Trophoblast cell (in vitro differentiated cells and primary cell): ENCODE measurements at places on chromosomes 12 and 14.

DNA sequence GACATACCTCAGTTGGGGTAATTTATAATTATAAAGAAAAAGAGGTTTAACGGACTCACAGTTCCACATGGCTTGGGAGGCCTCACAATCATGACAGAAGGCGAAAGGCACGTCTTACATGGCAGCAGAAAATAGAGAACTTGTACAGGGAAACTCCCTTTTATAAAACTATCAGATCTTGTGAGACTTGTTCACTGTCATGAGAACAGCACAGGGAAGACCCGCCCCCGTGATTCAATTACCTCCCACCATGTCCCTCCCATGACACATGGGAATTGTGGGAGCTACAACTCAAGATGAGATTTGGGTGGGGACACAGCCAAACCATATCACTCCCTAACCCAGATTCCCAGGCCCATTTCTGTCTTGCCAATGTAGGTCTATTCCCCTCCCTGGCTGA is 22.1 kb downstream of the MYO1H start:
- DNase-seq = no peak
- H3K36me3 ChIP-seq = no peaks in the 10 kb centered on the region
- no peak overlapping the region for H3K4me3 ChIP-seq
- no peaks in the 10 kb centered on the region for H3K27me3 ChIP-seq
- no peaks in the 10 kb centered on the region for H3K4me1 ChIP-seq

DNA sequence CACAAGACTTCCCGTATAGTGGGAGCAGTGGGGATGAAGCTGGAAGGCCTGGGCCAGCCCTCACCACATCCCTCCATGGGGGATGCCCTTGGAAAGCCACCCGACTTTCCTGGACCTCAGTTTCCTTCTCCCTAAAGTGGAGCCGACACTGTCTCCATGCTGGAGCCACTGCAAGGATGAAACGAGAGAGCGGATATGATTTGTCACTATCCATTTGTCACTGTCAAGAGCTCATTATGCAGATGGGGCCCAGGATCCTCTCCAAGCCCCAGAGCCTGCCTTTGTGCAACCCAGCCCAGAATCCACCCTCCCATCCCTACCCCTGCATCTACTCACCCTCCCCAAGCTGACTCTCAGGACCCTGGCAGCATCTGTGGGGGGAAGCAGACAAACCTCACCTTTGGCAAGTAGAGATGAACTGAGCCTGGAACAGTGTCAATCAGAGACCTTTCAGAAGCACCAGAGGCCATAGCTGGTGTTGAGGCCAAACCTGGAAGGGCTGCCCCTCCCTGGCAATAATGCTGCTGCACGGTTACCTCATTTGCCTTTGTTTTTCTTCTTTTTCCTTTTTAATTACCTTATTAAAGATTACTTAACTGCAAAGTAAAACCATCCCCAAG is 287.7 kb upstream of the RTL1 start:
- no peaks in the 10 kb centered on the region for H3K27me3 ChIP-seq
- no peak overlapping the region for H3K4me3 ChIP-seq
- H3K27ac ChIP-seq = no peak overlapping the region
- no peaks in the 10 kb centered on the region for H3K36me3 ChIP-seq
- no peaks in the 10 kb centered on the region for H3K4me1 ChIP-seq
- no peak for DNase-seq

DNA sequence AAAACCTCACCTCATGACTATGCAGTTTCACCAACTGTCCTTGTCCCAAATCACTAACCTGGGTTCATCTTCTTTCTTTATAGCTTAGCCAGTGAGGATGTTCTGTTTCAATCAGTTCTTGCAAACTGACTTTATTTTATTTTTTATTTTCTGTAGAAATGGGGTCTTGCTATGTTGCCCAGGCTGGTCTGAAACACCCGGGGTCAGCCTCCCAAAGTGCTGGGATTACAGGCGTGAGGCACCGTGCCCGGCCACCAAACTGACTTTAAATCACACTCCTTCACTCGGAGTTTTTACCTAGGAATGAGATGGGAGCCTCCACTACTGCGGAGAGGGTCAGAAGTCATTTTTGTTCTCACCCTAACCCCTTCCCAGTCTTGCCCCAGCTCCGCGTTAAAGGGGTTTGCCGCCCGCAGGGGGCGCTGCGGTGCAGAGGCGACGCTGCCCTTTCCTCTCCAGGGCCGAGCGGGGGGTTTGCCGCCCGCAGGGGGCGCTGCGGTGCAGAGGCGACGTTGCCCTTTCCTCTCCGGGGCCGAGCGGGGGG is 7.0 kb upstream of the B4GALNT3 start:
- H3K27me3 ChIP-seq = no peaks in the 10 kb centered on the region
- no peaks in the 10 kb centered on the region for H3K36me3 ChIP-seq
- no peak overlapping the region for H3K27ac ChIP-seq

DNA sequence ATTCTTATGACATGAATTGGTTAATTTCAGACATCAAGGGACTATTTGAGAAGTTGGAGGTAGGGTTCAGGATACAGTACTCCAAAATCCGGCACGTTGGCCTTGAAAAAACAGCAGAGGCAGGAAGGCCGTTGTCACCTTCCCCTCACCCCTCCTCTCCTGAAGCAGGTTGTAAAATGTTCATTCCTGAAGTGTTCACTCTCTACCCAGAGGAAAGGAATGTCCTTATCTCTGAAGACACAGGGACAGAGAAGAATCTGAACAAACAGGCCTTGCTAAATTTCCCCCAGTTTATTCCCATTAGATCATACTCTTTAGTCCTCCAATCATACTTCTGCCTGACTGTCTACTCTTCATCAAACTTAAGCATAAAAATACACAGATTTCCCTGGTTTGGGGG is 313.6 kb downstream of the ZFP36L1 start:
- H3K36me3 ChIP-seq = no peaks in the 10 kb centered on the region
- peaks cover 57% of the 10 kb centered on the region for H3K4me1 ChIP-seq
- H3K27me3 ChIP-seq = no peaks in the 10 kb centered on the region
- peak overlapping the region; percentile 86 for H3K27ac ChIP-seq
- no peak overlapping the region for H3K4me3 ChIP-seq

- H3K36me3 ChIP-seq = no peaks in the 10 kb centered on the region
- no peaks in the 10 kb centered on the region for H3K4me1 ChIP-seq
- H3K27me3 ChIP-seq = no peaks in the 10 kb centered on the region
- no peak overlapping the region for H3K4me3 ChIP-seq
- DNase-seq = no peak
- no peak overlapping the region for H3K27ac ChIP-seq
Observed at GRCh38 chr12:88468581-88468980, 111.7 kb downstream of the KITLG start.

DNA sequence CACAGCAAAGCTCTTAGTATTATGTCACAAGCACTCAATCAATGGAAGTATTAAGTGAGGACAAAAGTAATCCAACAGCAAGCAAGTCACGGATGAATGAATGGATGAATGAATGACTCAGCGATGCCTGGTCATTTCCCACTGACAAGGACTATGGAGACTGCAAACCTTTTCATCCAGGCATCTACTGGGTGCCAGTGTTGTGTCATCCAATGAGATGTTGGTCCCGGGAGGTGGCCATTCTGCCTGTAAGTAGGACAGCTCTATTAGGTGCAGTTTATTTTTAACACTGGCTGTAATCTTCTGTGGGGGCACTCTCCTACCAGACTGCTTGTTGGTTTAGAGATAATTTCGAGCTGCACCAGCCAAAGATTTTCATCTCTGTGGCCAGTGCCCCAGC is 39.4 kb downstream of the STAB2 start:
- H3K27me3 ChIP-seq = no peaks in the 10 kb centered on the region
- no peak overlapping the region for H3K4me3 ChIP-seq
- peaks cover 5% of the 10 kb centered on the region for H3K4me1 ChIP-seq
- H3K27ac ChIP-seq = no peak overlapping the region
- no peak for DNase-seq

- H3K4me3 ChIP-seq = no peak overlapping the region
- no peaks in the 10 kb centered on the region for H3K4me1 ChIP-seq
- DNase-seq = peak; percentile 28
- H3K27me3 ChIP-seq = no peaks in the 10 kb centered on the region
- no peak overlapping the region for H3K27ac ChIP-seq
- H3K36me3 ChIP-seq = no peaks in the 10 kb centered on the region
Observed at GRCh38 chr14:96783043-96783914, 13.9 kb upstream of the VRK1 start.

GRCh38 chr14:33948145-33948868 is 2.6 kb downstream of the EGLN3 start:
- no peak overlapping the region for H3K4me3 ChIP-seq
- H3K27me3 ChIP-seq = peaks cover 8% of the 10 kb centered on the region
- no peaks in the 10 kb centered on the region for H3K36me3 ChIP-seq

DNA sequence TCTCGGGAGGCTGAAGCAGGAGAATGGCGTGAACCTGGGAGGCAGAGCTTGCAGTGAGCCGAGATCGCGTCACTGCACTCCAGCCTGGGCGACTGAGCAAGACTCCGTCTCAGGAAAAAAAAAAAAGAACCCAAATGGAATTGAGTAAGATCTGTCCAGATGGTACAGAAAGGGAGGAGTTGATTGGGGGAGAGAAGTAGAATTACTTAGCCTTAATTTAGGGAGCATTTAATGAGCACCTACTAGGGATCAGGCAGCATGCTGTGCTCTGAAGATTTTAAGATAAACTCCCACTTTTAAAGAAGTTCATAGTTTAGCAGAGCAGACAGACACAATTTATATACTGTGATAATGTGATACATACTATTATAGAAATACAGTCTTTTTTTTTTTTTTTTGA is 4.5 kb downstream of the RAB5B start:
- H3K27me3 ChIP-seq = no peaks in the 10 kb centered on the region
- peaks cover 11% of the 10 kb centered on the region for H3K36me3 ChIP-seq
- H3K4me3 ChIP-seq = no peak overlapping the region
- H3K27ac ChIP-seq = no peak overlapping the region

- no peak overlapping the region for H3K27ac ChIP-seq
- H3K27me3 ChIP-seq = no peaks in the 10 kb centered on the region
- peak; percentile 40 for DNase-seq
- H3K36me3 ChIP-seq = no peaks in the 10 kb centered on the region
- H3K4me1 ChIP-seq = no peaks in the 10 kb centered on the region
Observed at GRCh38 chr12:113048716-113049127, 7.8 kb upstream of the DTX1 start.

- peak; percentile 73 for DNase-seq
- H3K4me3 ChIP-seq = no peak overlapping the region
- H3K36me3 ChIP-seq = no peaks in the 10 kb centered on the region
- H3K27ac ChIP-seq = no peak overlapping the region
- peaks cover 4% of the 10 kb centered on the region for H3K4me1 ChIP-seq
- no peaks in the 10 kb centered on the region for H3K27me3 ChIP-seq
Observed at GRCh38 chr12:49832836-49833421, 4.7 kb upstream of the NCKAP5L start.

DNA sequence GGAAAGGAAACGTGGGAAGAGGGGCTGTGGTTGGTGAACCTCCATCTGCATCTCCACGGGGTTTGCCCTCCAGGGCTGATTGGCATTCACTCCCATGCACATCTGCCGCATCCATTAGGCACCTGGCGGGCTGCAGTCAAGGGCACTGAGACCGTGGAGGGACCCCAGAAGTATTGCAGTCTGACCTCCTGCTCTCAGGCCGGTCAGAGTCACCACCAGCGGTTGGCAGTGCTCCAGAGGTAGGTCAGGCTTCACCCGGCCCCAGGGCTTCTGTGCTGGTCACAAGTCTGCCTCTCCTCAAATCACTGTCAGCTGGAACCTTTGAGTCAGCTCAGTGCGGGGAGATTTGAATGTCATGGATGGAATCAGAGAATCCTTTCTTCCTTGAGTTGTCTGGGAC is 132.3 kb downstream of the PAPOLA start:
- no peak overlapping the region for H3K27ac ChIP-seq
- H3K27me3 ChIP-seq = no peaks in the 10 kb centered on the region

DNA sequence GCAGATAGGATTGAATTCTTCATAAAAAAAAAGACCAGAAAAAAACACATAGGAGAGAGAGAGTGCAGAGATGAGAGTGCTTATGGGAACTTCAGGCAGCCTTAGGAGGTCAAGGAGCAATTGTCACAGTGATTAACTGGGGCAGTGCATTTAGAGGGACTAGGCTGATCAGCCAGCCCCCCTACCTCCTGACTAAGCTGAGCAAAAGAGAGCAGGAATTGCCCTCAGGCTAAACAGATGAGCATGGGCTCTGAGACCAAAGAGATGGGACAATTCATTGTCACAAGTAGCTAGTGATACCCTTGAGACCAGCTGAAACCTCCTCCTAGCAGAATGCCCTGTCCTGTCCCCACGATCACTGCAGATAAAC is 124.0 kb downstream of the BTG1 start:
- no peak for DNase-seq
- H3K4me1 ChIP-seq = no peaks in the 10 kb centered on the region
- no peak overlapping the region for H3K4me3 ChIP-seq
- H3K27me3 ChIP-seq = no peaks in the 10 kb centered on the region

GRCh38 chr12:29242921-29243431 is 93.9 kb downstream of the FAR2 start:
- DNase-seq = no peak
- no peaks in the 10 kb centered on the region for H3K27me3 ChIP-seq
- no peaks in the 10 kb centered on the region for H3K36me3 ChIP-seq
- no peak overlapping the region for H3K4me3 ChIP-seq
- peaks cover 6% of the 10 kb centered on the region for H3K4me1 ChIP-seq

- no peak overlapping the region for H3K4me3 ChIP-seq
- no peaks in the 10 kb centered on the region for H3K4me1 ChIP-seq
- no peaks in the 10 kb centered on the region for H3K27me3 ChIP-seq
- H3K36me3 ChIP-seq = no peaks in the 10 kb centered on the region
- H3K27ac ChIP-seq = no peak overlapping the region
Observed at GRCh38 chr12:70652451-70652850, 15.2 kb upstream of the PTPRB start.

GRCh38 chr12:53090554-53090953 is 6.9 kb upstream of the IGFBP6 start:
- H3K27me3 ChIP-seq = no peaks in the 10 kb centered on the region
- DNase-seq = no peak
- H3K4me3 ChIP-seq = no peak overlapping the region
- no peaks in the 10 kb centered on the region for H3K4me1 ChIP-seq

- no peaks in the 10 kb centered on the region for H3K36me3 ChIP-seq
- no peaks in the 10 kb centered on the region for H3K4me1 ChIP-seq
- H3K27ac ChIP-seq = no peak overlapping the region
- H3K27me3 ChIP-seq = no peaks in the 10 kb centered on the region
Observed at GRCh38 chr12:105032703-105033357, 46.7 kb downstream of the NOPCHAP1 start.

DNA sequence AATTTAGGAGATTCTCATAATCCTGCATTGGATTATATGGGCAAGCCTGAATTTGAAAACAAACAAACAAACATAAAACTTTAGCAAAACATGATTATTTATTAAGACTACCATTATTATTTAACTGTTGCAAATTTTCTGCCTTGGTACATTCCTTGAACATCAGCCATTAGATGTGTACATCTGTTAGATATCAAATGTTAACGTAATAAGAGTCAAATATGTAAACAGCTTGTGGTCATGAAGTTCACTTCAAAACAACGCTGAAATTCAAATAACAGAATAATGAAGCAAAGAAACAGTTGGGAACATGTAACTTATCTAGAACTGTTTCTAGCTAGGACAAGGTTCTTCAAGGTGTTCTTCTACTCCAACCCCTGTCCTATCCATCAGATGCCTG is 14.3 kb upstream of the TMX1 start:
- no peaks in the 10 kb centered on the region for H3K4me1 ChIP-seq
- no peaks in the 10 kb centered on the region for H3K27me3 ChIP-seq

DNA sequence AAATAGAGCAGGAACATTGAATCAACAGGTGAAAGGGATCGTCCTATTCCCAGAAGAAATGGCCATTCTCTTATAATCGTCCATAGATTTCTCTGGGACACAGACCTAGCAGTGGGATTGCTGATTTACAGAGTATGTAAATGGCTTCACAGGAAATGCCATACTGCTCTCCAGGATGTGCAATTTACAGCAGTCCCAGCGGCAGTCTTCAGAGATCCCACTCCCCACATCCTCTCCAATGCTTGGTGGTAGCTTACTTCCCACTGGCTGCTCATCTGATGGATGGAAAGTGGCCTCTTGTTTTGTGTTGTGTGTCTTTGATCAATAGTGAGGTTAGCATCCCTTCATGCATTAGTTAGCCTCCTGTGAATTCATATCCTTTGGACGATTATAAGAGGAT is 58.1 kb upstream of the PRMT8 start:
- no peak for DNase-seq
- H3K36me3 ChIP-seq = no peaks in the 10 kb centered on the region
- no peaks in the 10 kb centered on the region for H3K27me3 ChIP-seq
- H3K27ac ChIP-seq = no peak overlapping the region
- H3K4me3 ChIP-seq = no peak overlapping the region
